ENCODE measurements at places on chromosomes 6 and 20.
A peak's percentile ranks its signal among the peaks of the same experiment; 100 is the strongest.

DNA sequence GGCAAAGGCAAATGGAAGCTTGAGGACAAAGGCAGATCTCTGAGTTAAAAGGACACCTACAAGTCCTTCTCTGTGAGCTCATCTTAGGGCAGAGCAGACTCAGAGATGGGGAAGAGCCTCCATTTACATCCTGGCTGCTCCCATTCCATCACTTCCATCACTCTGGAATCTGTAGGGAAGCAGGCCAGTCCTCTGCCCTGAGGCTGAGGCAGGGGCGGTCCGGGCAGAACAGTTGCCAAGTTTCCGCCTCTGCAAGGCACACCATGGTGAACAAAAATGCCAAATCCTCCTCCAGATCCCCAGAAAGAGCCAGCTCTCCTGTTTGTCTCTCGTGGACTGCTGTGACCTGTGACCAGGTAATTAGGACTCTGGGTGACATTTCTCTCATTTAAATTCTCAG is 209.6 kb upstream of the SSTR4 start:
- DNase-seq, result peak; percentile 7

GRCh38 chr6:40336296-40336695 is 250.9 kb downstream of the LRFN2 start:
- DNase-seq, result no peak

GRCh38 chr20:24828992-24829648 is 119.9 kb upstream of the CST7 start:
- no peak for DNase-seq

DNA sequence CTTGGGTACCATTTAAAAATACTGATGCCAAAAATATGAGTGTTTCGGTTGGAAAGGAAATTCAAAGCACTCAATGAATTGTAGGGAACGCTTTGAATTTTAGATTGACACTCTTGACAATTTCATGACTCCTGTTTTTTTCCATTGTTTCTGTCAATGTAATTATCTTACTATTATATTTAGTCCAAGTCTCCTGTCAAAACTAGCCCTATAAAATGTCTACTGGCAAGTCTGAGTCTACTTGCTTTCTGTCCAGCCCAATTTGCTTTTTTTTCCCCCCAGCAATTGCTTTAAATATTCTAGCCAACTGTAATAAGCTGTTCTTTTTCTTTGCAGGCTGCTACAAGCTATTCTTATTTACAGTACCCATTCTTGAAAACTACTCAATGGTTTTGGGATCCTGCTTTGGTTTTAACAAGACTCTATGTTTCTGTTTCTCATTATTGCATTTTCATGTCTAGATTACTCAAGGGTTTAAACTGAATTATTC is 1103.9 kb upstream of the GJE1 start:
- DNase-seq, result no peak

- no peak for DNase-seq
These were observed 20.0 kb upstream of the UBE2J1 start for GRCh38 chr6:89372506-89372901.

- peak; percentile 43 for DNase-seq
These were observed 2.3 kb downstream of the LRP11 start for GRCh38 chr6:149861603-149862423.

DNA sequence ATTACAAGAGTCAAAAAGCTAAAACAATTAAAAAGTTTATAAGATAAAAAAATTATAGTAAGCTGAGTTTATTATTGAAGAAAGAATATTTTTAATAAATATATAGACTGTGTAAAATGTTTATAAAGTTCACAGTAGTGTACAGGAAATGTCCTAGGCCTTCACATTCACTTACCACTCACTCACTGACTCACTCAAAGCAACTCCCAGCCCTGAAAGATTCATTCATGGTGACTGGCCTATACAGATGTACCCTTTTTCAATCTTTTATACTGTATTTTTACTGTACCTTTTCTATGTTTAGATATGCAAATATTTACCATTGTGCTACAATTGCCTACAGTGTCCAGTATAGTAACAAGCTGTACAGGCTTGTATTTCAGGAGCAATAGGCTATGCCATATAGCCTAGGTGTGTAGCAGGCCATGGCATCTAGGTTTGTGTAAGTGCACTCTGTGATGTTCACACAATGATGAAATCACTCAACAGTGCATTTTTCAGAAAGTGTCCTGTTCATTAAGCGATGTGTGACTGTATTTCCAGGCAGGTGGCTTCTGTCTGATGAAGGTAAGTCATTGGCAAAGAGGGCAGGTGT is 130.2 kb downstream of the BTBD3 start:
- peak; percentile 19 for DNase-seq

GRCh38 chr20:25013478-25014380 is 21.2 kb upstream of the APMAP start:
- no peak for DNase-seq

DNA sequence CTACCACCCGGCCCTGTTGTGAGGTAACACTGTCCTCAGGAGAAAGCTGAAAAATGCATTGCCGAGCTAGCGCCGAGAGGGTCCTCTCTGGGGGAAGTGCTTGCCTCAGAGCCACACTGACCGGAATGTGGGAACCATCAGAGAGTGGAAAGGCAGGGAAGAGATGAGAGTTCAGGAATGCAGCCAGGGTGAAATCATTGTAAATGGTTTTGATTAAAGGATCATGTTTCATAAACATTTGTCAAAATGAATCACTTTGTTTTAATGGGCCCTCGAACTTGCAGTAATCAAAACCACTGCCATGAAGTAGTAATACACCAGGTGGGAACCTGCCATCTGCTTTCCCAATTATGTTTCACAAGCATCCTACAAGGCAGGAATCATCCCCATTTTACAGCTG is 16.9 kb upstream of the IL17F start:
- peak; percentile 82 for DNase-seq

- DNase-seq, result no peak
These were observed 28.0 kb downstream of the FRMD1 start for GRCh38 chr6:168050881-168051586.

DNA sequence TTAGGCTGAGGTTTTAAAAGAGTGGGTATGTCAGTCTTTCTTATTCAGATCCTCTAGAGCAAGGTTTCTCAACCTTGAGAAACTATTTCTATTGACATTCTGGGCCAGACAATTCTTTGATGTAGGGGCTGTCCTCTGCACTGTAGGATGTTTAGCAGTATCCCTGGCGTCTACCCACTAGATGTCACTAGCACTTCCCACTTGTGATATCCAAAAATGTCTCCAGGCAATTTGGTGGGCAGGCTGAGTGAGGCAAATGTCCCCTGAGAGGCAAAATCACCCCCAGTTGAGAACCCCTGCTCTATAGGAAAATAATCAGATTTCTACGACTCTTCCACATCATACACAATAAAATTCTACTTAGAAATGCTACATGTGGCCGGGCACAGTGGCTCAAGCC is 7.7 kb upstream of the ZKSCAN8 start:
- DNase-seq, result peak; percentile 59

- DNase-seq, result no peak
These were observed 134.5 kb upstream of the SMLR1 start for GRCh38 chr6:130692659-130693058.

- DNase-seq, result peak; percentile 52
These were observed 6.4 kb downstream of the FGD2 start for GRCh38 chr6:37011656-37012378.

- no peak for DNase-seq
These were observed 10.2 kb downstream of the NAPB start for GRCh38 chr20:23410916-23411695.

GRCh38 chr20:19932170-19932667 is 84.9 kb upstream of the NAA20 start:
- peak; percentile 77 for DNase-seq

DNA sequence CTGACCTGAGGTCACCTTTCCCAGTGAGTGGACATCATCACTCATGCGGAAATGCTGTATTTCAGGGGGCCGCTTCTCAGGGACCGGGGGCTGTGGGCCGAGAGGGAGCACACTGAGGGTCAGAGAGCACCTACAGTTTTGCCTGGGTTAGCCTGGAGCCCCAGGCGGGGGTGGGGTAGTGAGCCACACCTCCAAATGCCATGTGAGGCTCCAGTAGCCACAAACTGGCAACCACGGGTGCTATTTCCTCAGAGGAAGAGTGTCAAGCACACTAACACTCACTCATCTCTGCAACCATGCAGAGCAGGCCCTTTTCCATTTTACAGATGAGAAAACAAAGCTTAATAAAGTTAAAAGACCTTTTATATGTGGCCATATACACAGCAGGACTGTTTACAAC is 4.7 kb downstream of the EHMT2 start:
- no peak for DNase-seq

DNA sequence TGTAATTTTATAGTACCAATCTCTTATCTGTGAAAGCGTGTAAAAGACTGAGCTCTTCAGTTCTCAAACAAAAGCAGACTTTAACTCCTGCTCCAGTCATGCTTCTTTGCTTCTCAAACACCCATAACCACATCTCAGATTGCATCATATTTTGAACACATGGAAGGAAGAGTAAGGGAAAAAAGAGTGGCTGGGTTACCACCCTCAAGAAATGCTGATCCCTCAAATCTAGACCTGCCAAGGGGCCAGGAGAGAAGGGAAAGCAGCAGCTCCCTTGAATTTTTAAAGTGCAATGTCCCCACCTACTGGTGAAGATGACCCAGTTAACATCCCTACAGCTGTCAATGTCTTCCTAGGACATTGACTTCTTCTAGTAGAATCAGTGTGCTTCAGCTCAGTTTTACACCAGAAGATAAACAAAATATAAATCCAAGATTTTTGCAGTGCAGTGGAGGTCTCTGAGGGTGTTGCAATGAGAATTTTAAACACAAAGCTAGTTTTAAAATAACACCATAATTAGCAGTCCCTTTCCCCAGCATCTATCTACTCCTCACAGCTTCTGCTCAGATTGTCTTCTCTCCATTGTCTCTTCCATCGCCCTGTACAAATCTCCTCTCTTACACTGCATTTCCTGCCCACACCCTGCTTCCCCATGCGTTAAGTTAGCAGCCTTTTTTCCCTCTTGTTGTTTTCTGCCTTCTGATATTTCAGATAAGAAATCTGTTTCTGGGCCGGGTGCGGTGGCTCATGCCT is 22.6 kb upstream of the HLA-DQB2 start:
- peak; percentile 59 for DNase-seq

- no peak for DNase-seq
These were observed 265.4 kb upstream of the CDH4 start for GRCh38 chr20:60986506-60987156.

DNA sequence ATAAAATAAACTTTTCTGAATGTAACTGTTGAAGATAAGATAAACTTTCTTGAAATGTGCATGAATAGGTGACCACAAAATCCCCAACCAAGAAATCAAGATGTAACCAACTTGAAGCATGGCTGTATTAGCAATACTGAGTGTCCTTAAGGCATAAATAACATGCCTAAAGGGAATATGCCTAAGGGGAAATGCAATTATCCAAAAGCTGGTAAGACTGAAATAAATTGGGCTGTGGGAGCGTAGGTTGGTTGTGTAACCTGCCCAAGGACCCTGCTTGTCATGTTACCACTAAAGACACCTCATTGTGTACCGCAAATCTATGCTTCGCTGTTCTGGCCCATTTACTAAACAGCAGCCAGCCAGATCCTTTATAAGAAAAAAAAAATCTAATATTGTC is 200.8 kb upstream of the PDE10A start:
- DNase-seq, result no peak

DNA sequence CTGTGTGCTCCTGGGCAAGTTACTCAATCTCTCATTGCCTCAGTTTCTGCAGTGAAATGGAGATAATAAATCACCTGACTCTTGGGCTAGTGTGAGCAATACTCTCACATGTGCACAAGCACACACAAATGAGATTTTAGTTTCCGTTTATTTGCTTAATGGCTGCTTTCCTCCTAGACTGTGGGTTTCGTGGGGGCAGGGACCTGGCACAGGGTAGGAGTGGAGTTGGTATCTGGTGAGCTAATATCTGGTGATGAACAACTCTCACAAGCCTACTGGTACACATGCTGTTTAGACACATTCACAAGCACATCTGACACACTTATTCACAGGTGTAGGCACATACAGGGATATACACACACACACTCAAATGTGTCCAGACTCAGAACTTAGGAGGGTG is 73.8 kb downstream of the TOX2 start:
- DNase-seq, result no peak

DNA sequence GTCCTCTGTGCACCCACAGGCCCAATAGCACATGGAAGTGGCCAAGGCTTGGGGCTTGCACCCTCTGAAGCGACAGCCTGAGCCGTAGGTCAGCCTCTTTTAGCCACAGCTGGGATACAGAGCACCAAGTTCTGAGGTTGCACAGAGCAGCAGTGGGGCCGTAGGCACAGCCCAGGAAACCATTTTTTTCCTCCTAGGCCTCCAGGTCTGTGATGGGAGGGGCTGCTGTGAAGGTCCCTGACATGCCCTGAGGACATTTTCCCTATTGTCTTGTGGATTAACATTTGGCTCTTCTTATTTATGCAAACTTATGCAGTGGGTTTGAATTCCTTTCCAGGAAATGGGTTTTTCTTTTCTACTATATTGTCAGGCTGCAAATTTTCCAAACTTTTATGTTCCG is 878.7 kb upstream of the MAN1A1 start:
- no peak for DNase-seq

DNA sequence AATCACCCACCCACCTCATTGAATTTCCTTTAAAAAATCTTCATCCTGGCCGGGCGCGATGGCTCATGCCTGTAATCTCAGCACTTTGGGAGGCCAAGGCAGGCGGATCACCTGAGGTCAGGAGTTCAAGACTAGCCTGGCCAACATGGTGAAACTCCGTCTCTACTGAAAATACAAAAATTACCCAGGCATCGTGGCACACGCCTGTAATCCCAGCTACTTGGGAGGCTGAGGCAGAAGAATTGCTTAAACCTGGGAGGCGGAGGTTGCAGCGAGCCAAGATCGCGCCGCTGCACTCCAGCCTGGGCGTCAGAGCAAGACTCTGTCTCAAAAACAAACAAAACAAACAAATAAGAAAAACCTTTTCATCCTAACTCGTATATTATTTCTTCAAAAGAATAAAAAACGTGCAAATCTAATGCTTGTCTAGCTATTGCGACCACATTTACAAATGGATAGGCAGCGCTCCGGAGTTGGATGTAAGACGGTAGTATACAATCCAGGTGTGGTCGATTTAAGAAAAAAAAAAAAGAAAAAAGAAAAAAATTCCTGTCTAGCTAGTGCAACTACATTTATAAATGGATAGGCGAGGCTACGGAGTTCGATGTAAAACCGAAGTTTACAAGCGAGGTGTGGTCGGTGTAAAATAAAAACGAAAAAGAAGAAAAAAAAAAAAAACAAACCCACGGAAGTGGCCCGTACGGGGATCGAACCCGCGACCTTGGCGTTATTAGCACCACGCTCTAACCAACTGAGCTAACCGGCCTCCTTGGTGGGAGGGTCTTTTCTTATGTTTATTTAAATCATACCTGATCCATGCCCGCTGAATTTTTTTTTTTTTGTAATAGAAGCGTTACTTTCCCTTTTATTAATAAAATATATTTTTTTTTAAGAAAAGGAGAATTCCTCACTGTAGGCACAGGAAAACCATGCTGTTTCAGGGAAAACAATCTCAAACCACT is 70.7 kb upstream of the PRSS16 start:
- peak; percentile 60 for DNase-seq

GRCh38 chr20:20370094-20370575 is 2.2 kb downstream of the INSM1 start:
- DNase-seq, result no peak

- peak; percentile 67 for DNase-seq
These were observed 19.2 kb downstream of the SIM1 start for GRCh38 chr6:100445512-100445911.

All from EL (cell line).